ENCODE measurements at places on chromosomes 4 and X. TPM values are rescaled to one million over a fixed set of nuclear protein-coding genes. Genes with fewer than 3 reads are reported as not detected.

Gene MMRN1
- 190 TPM for total RNA-seq

Gene LRAT
- not detected for total RNA-seq

Gene FAAH2
- 0.16 TPM for total RNA-seq

Gene SLC4A4
- under 0.01 TPM for total RNA-seq

Gene TKTL1
- total RNA-seq, result 0.31 TPM

Gene RIPPLY1
- total RNA-seq, result not detected

Gene SOWAHB
- not detected for total RNA-seq

Gene RNF150
- 0.38 TPM for total RNA-seq

Gene TAF7L
- 0.13 TPM for total RNA-seq

Gene SAGE1
- not detected for total RNA-seq

Gene PFKFB1
- not detected for total RNA-seq

Gene ODAPH
- not detected for total RNA-seq

Gene PABPC1L2A
- total RNA-seq, result not detected

Gene VCX3B
- total RNA-seq, result not detected

Gene TMEM156
- 0.97 TPM for total RNA-seq

Gene C4orf51
- not detected for total RNA-seq

Gene FAM9B
- total RNA-seq, result not detected

Gene USP17L30
- total RNA-seq, result not detected
